Spleen (tissue), 13 donors: ENCODE measurements at places on chromosomes 7 and 10.

DNA sequence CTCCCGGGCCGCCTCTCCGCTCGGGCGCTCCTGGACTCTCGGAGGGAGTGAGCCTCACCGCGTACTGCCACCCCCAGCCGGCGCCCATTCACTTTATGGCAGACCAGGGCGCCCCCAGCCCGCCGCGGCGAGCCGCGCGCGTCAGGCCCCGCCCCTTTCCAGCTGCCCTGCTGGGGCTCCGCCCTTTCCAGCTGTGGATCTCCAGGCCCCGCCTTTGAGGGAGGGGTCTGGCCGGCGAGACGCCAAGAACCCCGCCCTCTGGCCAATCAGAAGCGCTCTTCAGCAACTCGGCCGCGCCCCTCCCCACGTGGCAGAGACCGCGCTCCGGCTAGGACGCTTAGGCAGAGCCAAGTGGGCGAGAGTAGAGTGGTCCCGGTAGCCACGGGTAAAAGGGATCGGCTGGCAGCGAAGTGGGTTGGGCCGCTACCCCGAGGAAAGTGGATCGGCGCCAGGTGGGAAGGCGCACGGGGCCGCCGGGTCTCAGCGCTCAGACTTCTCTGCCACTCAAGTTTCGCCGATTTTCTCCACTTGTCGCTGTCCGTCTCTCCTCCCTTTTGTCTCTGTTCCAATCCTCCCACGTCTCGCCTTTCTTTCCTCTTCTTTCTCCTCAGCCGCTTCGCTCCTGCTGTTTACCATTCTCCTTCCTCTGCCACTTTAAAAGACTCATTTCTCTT lies at the start of gene PITX3:
PITX3 (minus strand) TSS at position 69 of the 674 bp plus-strand sequence. CDS start 9,432 bp downstream, outside the sequence.
- peak; percentile 93 for DNase-seq

GRCh38 chr7:128939861-128940410 lies 2.2 kb downstream of the IRF5 start:
- peak; percentile 83 for DNase-seq

- no peak for DNase-seq
Observed at GRCh38 chr7:98930464-98930863, 52.1 kb downstream of the TRRAP start.

- DNase-seq, result no peak
Observed at GRCh38 chr7:74344132-74344496, 54.9 kb downstream of the CLIP2 start.

- DNase-seq, result no peak
Observed at GRCh38 chr7:99473315-99473596, 566 bp downstream of the ZNF789 start.

GRCh38 chr7:140512317-140513000 lies 33.2 kb upstream of the MKRN1 start:
- no peak for DNase-seq

- no peak for DNase-seq
Observed at GRCh38 chr10:51985336-51985735, 285.9 kb upstream of the CSTF2T start.

DNA sequence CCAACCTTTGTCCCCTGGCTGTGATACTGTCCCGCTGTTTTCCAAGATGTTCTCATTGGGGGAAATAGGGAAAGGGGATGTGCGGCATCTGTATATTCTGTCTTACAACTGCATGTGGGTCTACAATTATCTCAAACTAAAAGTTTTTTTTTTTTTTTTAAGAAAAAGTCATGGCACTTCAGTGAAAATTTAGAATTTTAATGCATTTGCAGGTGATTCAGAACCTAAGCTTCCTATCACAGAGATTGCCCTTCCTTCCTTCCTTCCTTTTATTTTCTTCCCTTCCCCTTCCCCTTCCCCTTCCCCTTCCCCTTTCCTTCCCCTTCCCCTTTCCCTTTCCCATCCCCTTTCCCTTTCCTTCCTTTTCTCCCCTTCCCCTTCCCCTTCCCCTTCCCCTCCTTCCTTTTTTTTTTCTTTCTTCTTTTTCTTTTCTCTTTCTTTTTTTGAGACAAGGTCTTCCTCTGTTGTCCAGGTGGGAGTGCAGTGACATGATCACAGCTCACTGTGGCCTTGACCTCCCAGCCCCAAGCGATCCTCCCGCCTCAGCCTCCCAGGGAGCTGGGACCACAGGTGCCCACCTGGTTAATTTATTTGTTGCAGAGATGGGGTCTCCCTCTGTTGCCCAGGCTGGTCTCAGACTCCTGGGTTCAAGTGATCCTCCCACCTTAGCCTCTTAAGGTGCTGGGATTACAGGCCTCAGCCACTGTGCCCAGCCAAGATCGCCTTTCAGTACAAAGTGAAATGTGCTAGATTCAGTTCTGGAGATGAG lies 32.0 kb downstream of the JAKMIP3 start:
- no peak for DNase-seq

- no peak for DNase-seq
Observed at GRCh38 chr7:2273866-2274265, 31.8 kb downstream of the NUDT1 start.

DNA sequence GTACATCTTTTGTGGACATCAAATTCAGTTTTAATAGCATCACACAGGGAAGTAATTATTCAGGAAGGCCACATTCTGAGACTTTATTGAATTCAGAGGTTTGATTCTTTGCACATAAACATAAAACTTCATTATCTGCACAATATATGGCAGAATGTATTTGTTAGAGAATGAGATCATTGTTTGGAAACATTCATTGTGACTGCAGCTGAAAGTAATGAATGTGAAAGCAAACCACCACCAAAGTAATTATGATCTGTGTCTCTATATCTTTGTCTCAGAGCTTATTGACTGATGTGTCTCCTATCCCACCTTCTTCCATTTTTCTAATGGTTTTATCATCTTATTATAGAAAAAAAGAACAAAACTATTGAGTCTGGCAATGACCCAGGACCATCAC lies 340.9 kb upstream of the PCDH15 start:
- no peak for DNase-seq

DNA sequence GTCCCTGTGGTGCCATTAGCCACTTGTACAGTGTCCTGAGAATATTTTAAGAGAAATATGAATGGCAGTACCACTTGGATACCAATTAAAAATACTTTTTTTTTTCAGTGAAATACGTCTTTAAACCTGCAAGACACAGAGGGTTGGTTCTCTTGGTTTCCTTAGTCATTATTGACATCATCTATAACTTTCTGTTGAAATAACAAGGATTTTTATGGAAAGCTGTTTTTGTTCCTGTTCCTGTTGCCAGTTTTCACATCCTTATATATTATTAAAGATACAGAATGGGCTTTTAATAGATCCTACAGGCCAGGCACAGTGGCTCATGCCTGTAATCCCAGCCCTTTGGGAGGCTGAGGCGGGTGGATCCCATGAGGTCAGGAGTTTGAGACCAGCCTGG lies 579.9 kb downstream of the AUTS2 start:
- DNase-seq, result no peak

DNA sequence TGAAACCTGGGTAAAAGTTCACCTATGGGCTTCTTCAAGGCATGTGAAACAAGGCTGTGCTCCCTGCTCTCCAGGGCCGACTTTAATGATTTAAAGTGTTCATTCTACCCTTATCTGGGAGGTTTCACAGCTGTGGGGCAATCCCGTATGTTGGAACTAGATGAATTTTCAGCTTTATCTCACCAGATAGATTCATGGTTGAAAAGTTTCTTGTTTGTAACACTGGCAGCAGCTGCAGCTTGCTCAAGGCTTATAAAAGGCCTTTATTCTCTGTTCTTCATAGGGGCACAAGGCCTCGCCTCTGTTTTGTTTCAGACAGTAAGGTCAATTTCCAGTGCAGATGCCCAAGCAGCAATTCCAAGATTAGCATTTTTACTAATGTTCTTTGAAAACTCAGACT lies 70.4 kb upstream of the DNAJB12 start:
- DNase-seq, result no peak

DNA sequence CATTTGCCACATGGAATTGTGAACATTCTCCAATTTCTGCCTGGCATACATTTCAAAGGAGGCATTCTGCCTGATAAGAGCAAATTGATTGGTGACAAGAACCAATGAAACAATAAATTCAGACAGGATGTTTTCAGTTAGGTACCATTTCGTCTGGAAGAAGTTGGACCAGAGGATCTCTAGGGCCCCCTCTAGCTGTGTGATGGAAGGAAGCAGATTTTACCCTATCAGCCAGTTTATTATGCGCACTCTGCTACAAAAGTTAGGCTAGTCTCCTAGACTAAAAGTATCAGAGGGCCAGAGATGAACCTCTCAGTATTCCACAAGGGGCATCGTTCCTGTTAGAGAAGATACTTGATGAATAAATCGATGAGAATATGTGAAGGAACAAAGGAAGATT lies 118.0 kb downstream of the BUB3 start:
- no peak for DNase-seq

DNA sequence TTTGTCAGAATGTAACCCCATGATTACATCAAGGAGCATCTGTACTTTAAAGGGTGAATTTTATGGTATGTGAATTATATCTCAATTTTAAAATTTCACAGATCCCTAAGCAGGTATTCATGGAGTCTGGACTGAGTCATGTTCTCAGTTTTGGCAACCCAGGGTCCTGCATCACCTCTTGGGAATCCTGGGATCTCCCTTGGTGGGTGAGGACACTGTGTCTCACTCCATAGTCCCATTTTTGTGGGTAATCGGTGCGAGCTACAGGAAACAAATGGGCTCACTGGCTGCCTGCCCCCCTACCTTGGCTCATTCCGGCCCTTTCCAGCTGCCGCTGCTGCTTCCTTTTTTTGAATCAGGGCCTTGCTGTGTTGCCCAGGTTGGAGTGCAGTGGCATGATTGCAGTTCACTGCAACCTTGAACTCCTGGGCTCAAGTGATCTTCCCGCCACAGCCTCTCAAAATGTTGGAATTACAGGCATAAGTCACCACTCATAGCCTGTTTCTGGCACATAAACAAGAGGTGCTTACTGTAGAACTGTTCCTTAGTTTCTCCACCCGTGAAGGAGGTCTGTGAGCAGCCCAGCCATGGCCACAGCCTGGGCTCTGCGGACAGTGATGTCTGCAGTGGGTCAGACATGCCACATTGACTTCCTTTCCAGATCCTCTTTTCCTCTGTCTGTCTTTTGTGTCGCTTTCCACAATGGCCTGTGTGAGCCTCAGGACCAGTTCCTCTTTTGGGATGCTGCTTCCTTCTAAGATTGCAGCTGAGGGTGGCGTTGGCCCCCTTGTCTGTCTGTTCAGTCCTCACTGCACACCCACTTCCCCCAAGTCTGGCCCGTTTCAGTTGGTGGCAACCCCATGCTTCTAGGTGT lies 14.5 kb downstream of the PALD1 start:
- peak; percentile 83 for DNase-seq

GRCh38 chr7:129401967-129402860 lies 32.0 kb upstream of the STRIP2 start:
- DNase-seq, result no peak

GRCh38 chr7:4996696-4997222 lies 37.8 kb upstream of the MMD2 start:
- DNase-seq, result no peak

DNA sequence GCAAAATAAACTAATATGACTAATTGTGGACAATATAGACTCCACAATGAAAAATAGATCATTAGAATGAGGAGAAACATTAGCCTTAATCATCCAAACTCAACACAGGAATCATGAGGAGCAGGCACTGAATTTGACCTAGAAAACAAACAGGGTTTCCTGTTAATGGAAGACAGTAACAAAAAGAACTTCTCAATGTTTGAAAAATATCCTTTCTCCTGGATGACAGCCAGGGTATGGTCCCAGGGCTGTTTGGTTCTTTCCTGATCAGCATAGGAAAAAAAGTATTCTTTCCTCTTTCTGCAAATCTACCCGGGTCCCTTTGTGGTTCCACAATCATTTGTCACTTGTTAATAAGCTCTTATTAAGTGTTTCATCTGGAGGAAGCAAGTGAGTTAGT lies 145.3 kb upstream of the SVIL start:
- DNase-seq, result no peak

- DNase-seq, result no peak
Observed at GRCh38 chr7:136513744-136514143, 354.7 kb upstream of the CHRM2 start.

- DNase-seq, result peak; percentile 68
Observed at GRCh38 chr10:43114743-43115611, 23.3 kb upstream of the CSGALNACT2 start.

GRCh38 chr7:49980465-49980864 lies 112.6 kb downstream of the ZPBP start:
- DNase-seq, result no peak

DNA sequence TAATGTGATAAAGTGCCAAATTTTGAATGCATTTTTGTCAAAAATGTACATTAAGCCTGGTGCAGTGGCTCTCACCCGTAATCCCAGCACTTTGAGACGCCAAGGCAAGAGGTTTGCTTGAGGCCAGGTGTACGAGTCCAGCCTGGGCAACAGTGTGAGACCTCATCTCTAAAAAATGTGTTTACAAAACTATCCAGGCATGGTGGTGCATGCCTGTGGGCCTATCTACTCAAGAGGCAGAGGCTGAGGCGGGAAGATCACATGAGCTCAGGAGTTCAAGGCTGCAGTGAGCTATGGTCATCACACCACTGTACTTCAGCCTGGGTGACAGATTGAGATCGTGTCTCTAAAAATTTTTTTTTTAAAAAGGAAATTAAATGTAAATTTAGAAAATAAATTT lies 18.5 kb upstream of the MGMT start:
- no peak for DNase-seq

- no peak for DNase-seq
Observed at GRCh38 chr7:12519682-12520009, 50.9 kb upstream of the SCIN start.

- DNase-seq, result peak; percentile 88
Observed at GRCh38 chr7:143385891-143386781, 5.0 kb downstream of the ZYX start.

GRCh38 chr7:69906283-69906995 lies 308.2 kb downstream of the AUTS2 start:
- no peak for DNase-seq

- no peak for DNase-seq
Observed at GRCh38 chr10:102752266-102752930, 8.7 kb downstream of the WBP1L start.

GRCh38 chr10:850093-850492 lies 81.4 kb downstream of the LARP4B start:
- no peak for DNase-seq

DNA sequence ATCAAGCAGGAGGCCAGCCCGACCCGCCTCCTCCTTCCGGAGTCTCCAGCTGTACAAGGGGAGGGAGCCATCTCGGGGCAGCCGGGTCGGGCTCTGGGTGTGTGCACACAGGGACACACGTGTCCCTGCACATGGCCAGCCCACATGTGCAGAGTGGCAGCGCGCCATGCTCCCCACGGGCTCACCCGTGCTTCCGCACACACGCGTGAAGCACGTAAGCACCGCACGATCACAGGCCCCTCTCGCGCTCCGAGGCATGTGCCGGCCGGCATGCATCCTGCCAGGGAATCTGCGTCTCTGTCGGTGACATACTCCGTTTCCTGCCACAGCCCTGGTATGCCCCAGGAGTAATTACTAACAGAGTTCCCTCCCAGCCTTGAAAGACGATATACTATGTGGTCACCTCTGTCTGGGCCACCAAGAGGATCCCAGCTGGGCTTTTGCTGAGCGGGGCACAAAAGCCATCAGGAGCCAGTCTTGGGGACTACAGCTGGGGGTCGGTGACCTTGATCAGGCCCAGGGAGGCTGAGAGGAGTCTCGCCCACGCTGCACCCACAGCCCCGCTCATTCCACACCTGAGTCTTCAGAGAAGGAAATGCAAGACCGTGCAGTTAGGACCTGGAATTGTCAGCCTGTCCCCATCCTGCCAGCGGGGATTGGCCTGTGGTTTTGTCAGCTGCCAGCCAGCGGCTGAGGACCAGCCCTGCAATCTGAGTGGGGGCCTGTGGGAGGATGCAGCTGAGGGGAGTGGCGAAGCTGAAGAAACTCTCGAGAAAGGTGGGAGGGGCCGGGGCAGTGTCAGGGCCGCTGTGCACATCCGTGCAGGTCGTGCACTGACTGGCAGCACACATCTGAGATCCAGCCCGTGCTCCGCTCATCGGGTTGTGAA lies 11.0 kb upstream of the LFNG start:
- peak; percentile 96 for DNase-seq

GRCh38 chr7:105782391-105783042 lies 93.9 kb downstream of the ATXN7L1 start:
- peak; percentile 51 for DNase-seq
